ENCODE measurements at places on chromosomes 1 and 21. TPM values are rescaled to one million over a fixed set of nuclear protein-coding genes. Genes with fewer than 3 reads are reported as not detected.

WNT2B gene
- 1.4 TPM for total RNA-seq

PRXL2B gene
- total RNA-seq: 31.2 TPM

GBP4 gene
- total RNA-seq: 3.6 TPM

ETNK2 gene
- 9.1 TPM for total RNA-seq

IL20 gene
- not detected for total RNA-seq

SRRM1 gene
- total RNA-seq: 19.8 TPM

GPR25 gene
- not detected for total RNA-seq

TESK2 gene
- total RNA-seq: 1.1 TPM

RSPH1 gene
- not detected for total RNA-seq

FAM163A gene
- under 0.01 TPM for total RNA-seq

STYXL2 gene
- total RNA-seq: not detected

IL12RB2 gene
- not detected for total RNA-seq

TAS1R3 gene
- under 0.01 TPM for total RNA-seq

FLG2 gene
- under 0.01 TPM for total RNA-seq

IVL gene
- not detected for total RNA-seq

KIF17 gene
- total RNA-seq: 0.32 TPM

TMCO4 gene
- total RNA-seq: 8.4 TPM

MX1 gene
- total RNA-seq: 52.6 TPM

OR6K6 gene
- total RNA-seq: not detected

PLD5 gene
- total RNA-seq: not detected

PTBP2 gene
- 13.6 TPM for total RNA-seq

FCRL6 gene
- 0.30 TPM for total RNA-seq

CHD1L gene
- total RNA-seq: 48.4 TPM

BGLAP gene
- 0.61 TPM for total RNA-seq

HSD3B1 gene
- not detected for total RNA-seq

GPR161 gene
- 18.5 TPM for total RNA-seq

PLA2G2D gene
- total RNA-seq: not detected

GJA8 gene
- not detected for total RNA-seq

RNU1-4 gene
- total RNA-seq: 5,836 TPM

C1QTNF12 gene
- 0.32 TPM for total RNA-seq

CSF3R gene
- total RNA-seq: not detected

TBX19 gene
- 0.46 TPM for total RNA-seq

RNF223 gene
- not detected for total RNA-seq

SLC6A9 gene
- total RNA-seq: 0.32 TPM

FTCD gene
- not detected for total RNA-seq

ATP1A4 gene
- not detected for total RNA-seq

MYOG gene
- not detected for total RNA-seq

Measured in epithelial cell of umbilical artery (primary cell).